ENCODE measurements at places on chromosomes 1 and 21.

DNA sequence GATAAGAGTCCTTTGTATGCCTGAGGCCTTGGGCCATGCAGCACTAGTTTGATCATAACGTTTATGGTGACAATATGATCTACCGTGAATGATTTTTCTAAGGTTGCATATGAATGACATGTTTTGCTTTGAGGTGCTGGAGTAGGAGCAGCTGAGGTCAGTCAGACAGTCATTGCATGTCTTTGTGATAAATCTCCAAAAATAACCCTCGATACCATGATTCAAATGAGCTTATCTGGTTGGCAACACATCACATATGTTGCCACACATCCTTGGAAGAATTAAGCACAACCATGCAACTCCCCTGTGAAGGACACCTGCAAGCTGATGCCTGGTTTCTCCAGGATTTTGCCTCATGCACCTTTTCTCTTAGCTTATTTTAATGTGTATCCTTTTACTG is 394.5 kb downstream of the LTN1 start:
- no peak for DNase-seq

GRCh38 chr1:2612591-2613365 is 20.0 kb downstream of the MMEL1 start:
- DNase-seq, result no peak

GRCh38 chr1:232985882-232986526 is 35.6 kb downstream of the NTPCR start:
- no peak for DNase-seq

- DNase-seq, result no peak
These were observed 24.6 kb downstream of the B3GALT5 start for GRCh38 chr21:39637197-39637970.

GRCh38 chr1:97006044-97006661 is 284.6 kb downstream of the PTBP2 start:
- DNase-seq, result no peak

- DNase-seq, result no peak
These were observed 4.0 kb downstream of the ERG start for GRCh38 chr21:38494251-38494642.

DNA sequence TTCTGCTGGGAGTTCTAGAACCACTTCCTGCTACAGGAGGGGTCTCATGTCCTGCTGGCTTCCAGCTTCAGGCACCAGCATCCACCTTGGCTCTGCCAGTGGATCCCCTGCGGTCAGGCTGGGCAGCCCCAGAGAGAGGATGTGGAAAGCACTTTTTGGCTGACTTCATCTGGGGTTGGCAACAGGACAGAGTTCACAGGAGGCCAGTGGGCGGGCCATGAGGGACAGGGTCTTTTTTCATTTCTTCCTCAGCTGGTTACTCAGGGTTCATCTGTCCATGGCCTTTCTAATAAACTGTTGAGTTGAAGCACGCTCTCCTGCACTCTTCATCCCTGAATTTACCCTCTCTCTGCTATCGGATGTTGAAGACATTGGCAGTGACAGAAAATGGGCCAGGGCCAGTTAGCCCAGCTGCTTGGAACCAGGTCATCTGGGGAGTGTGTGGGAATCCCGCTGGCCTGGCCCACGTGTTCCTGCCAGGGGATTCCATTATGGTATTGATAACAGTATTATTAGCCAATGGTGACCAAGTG is 45.2 kb downstream of the RPS6KA1 start:
- no peak for DNase-seq

- DNase-seq, result no peak
These were observed 106.5 kb downstream of the RGS7 start for GRCh38 chr1:241250465-241250864.

- no peak for DNase-seq
These were observed 39.8 kb downstream of the DIP2A start for GRCh38 chr21:46498335-46499050.

- no peak for DNase-seq
These were observed 9.9 kb downstream of the PLOD1 start for GRCh38 chr1:11944358-11944931.

DNA sequence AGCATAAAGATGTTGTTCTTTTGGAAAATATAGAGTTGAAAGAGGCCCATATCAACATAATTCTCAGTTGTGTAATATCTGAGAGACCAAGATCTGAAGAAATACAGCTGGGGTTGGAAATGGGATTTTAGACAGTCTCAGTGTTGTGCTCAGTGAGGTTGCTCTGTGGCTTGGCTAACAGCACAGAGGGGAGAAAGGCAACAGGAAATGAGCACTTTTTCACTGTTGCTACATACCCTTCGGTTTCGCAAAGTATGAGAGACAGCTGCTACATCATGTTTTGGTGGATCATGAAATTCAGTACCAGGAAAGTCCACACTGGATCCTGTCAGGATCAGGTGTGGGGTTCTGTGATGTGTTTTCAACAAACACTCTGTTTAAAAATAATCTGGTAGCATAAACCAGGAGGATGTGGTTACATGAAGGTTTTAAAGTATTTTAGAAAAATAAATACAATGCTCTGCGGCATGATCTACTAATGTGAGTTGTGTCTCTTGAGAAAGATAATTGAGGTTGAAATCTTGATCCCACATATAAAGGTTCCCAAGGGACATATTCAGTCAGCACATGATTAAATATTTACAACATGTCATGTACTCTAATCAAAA is 7.0 kb upstream of the GPR88 start:
- DNase-seq, result peak; percentile 71

- DNase-seq, result no peak
These were observed 2.1 kb downstream of the TEX38 start for GRCh38 chr1:46673749-46674182.

DNA sequence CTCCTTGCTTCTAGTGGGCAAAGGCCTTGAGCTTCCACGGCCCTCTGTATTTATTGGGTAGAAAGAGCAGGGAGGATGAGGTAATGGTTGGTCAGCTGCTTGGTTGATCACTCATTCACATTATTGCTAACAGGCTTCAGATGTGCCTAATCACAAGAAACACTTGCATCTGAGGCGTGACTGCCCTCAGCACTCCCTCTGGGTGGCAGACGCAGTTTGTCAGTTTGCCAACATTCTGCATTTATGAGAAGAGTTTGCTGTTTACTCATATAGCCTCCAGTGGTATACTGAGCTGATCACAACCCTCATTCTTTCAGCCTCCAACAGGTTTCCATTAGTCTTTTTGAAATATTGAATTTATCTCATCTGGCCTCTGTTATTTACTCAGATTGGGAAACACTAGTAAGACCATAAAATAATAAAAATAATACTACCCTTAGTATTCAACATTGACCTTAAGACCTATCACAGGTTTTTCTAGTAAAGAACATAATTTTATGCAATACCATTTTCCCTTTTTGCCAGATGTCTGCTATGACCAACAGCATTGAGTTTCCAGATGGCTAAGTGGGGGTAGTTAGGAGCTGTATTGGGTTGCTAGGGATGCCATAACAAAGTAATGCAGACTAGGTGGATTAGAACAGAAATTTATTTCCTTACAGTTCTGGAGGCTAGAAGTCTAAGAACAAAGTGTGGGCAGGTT is 53.3 kb downstream of the PTGFR start:
- DNase-seq, result no peak

- DNase-seq, result peak; percentile 58
These were observed 21.1 kb downstream of the CLDN8 start for GRCh38 chr21:30194701-30195299.

GRCh38 chr1:162138599-162139181 is 69.2 kb downstream of the NOS1AP start:
- DNase-seq, result no peak

DNA sequence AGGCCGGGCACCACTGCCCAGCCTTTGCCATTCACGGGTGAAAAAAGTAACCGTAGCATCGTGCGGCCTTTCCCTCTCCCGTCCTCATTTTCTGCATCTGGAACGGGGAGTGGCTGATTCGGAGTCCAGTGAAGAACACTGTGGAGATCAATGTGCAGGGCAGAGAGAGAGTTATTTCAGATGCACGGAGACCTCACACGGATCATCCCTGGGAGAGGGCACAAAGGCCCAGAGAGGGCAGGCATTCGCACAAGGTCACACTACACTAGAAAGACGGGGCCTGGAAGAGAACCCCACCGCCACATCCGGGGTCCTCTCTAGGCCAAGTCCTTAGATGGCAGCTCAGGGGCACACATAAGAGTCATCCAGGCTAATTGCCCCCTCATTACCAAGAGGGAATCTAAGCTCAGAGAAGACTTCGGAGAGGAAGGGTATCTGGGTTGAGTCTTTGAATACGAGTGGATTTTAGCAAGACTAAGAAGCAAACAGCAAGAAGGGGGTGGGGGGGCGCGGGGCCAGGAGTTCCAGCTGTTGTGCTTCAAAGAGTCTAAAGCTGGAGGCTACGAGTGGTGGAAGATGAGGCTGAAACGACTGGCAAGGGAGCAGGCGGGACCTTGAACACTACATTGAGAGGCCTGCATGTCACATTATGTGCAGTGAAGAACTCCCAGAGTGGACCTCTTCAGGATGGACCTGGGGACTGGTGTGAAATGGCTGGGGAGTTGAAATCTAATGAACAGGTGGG is 857 bp downstream of the GPX7 start:
- DNase-seq, result no peak

- DNase-seq, result no peak
These were observed 28.9 kb downstream of the ITLN2 start for GRCh38 chr1:160925652-160926244.

GRCh38 chr1:29563092-29563491 is 326.8 kb downstream of the PTPRU start:
- no peak for DNase-seq

GRCh38 chr1:90850181-90850897 is 133.2 kb upstream of the BARHL2 start:
- DNase-seq, result no peak

- DNase-seq, result no peak
These were observed 25.5 kb downstream of the MYOM3 start for GRCh38 chr1:24086466-24086865.

GRCh38 chr1:162859191-162859590 is 1.8 kb downstream of the CCDC190 start:
- no peak for DNase-seq

- no peak for DNase-seq
These were observed 1.5 kb downstream of the PARP1 start for GRCh38 chr1:226406401-226406881.

DNA sequence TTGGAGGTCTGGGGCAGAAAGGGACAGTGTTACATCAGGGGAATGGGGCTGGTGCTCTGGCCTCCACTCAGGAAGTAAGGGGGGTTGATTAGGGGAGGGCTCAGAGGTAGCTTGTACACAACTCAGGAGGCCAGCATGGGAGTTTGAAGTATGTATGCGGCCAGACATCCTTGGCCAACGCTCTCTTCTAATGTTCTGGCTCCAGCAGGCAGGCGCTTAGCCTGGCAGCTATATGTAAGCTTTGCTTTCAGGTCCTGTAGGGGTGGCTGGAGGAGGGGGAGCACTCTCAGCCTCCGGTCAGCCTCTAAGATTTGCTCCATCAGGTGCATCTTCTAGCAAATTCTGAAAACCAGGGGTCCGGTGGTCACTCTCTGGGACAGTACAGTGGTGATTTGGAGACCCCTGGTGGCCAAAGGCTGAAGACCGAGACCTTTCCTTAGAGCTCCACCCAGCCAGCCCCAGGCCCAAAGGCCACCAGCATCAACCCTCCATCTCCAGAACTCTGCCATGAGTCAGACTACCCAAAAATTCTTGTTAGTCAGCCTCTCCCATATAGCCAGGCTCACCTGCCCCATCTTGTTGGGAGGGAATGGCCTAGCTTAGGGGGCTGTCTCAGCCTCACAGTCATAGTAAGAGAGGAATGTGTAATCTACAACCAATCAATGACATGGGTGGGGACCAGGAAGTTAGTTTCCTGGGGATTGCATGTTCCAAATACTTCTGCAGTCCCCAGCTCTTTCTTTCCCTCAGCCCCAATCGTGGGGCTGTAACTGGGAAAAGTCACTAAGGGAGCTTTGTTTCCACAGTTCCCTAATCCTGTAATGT is 9.7 kb upstream of the COL8A2 start:
- no peak for DNase-seq

DNA sequence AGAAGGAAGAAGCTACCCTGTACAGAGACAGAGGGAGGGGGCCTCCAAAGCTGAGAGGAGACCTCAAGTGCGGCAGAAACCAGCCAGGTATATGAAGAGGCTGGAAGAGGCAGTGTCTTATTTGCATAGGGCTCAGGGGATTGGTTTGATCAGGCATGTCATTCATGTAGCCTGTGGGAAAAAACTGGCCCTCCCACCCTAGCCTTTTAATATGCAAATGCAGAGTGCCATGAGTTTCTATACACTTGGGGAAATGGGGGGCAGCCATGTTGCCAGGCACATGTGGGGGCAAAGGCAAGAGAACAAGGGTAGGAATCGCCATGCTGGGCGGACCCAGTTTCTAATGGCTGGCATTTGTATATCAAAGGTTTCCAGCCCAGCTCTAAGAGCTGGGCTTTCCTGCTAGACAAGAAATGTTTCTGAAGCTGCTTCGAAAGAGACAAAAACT is 172.7 kb downstream of the RASAL2 start:
- DNase-seq, result no peak

- no peak for DNase-seq
These were observed 47.1 kb upstream of the ETS2 start for GRCh38 chr21:38758501-38759214.

GRCh38 chr1:29966526-29967045 is 730.3 kb downstream of the PTPRU start:
- DNase-seq, result no peak

All from Jurkat, Clone E6-1 (cell line).